ENCODE measurements at places on chromosomes 2 and 18.

- no peak for DNase-seq
These were observed 201.4 kb upstream of the LRP1B start for GRCh38 chr2:142332196-142332595.

DNA sequence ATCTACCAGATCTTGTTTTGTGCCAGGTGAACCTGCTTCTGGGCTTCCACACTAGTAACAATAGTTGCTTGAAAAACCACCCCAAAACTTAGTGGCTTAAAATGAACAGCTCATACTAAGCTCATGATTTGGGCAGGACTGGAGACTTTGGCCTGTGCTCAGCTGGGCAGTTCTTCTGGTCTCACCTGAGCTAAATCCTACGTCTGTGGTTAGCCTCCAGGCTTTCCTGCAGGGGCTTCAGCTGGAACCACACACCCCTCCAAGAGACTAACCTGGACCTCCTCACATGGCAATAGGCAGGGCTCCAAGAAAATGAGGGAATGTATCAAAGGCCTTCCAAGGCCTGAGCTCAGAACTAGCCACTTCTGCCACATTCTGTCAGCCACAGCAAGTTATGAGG is 144.1 kb downstream of the CD8B2 start:
- no peak for DNase-seq

DNA sequence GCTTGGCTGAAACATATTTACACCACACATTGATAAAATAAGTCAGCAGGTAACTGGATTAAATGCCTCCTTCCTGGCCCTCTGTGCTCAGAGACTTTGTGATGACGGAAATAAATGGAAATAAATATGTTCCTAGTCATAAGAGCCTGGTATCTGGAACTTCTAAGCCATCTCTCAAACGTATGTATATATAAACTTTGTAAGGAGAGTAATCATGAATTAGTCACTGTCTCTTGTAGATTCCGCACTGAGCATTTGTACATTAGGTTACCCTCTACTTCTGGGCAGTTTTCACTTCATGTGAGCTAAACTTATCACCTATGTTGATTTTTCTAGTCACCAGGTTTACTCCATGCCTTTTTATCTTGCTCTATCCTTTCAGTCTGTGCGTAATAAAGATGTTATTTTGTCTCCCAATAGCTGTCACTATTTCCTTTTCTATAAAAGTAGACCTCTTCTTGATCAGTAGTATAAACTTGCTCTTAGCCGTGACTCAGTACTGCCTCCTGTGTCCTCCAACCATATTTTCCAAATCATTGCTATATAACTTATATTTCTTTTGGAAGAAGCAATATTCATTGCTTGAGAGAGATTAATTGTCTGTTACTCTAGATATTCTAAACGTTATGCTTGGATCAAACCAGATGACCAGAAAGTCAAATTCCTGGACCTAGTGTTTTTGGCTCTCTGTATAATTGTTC is 53.2 kb downstream of the FEZ2 start:
- DNase-seq, result no peak

DNA sequence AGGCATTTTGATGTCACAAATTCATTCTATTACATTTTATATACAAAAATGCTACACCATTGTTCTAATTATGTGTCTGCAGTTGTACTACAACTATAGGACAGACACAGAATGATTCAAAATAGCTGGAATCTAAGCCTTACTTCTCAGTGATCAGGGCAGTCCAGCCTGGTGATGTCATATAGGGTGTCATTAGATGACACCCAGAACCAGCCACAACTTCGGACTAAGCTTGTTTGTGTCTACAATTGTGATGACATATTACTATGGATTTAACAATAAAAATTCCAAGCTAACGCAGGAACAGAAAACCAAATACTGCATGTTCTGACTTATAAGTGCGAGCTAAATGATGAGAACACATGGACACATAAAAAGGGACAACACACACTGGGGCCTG is 31.0 kb downstream of the M1AP start:
- no peak for DNase-seq

DNA sequence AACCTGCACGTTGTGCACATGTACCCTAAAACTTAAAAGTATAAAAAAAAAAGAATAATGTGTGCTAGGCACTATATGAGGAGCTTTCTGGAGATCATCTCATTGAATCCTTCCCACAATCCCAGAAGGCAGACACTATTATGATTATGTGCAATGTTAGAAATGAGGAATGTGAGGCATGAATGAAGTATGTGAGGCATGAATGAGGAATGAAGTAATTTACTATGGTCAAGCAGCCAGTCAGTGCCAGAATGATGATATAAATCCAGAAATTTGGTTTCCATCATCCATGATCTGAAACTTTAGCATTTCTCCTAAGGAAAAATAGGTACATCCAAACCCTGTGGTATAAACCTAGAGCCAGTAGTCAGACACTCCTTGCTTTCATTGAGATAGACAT is 42.0 kb downstream of the CCDC148 start:
- DNase-seq, result no peak

GRCh38 chr2:134271758-134272157 is 17.9 kb downstream of the MGAT5 start:
- no peak for DNase-seq

DNA sequence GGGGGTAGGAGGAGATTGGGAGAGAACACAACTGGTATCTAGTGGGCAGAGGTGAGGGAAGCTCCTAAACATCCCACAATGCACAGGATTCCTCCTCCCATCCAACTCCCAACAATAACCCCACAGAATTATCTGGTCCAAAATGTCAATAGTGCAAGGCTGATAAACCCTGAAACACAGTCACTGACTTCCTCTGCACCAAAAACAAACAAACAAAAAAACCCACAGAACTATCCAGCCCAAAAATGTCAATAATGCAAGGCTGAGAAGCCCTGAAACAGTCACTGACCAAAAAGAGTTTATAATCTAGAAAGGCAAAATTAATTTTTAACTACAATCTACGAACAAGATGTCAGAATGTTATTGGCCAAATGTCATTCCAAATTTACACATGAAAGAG is 9.8 kb downstream of the TMX3 start:
- no peak for DNase-seq

- no peak for DNase-seq
These were observed 76.2 kb downstream of the FAM168B start for GRCh38 chr2:131016826-131017741.

DNA sequence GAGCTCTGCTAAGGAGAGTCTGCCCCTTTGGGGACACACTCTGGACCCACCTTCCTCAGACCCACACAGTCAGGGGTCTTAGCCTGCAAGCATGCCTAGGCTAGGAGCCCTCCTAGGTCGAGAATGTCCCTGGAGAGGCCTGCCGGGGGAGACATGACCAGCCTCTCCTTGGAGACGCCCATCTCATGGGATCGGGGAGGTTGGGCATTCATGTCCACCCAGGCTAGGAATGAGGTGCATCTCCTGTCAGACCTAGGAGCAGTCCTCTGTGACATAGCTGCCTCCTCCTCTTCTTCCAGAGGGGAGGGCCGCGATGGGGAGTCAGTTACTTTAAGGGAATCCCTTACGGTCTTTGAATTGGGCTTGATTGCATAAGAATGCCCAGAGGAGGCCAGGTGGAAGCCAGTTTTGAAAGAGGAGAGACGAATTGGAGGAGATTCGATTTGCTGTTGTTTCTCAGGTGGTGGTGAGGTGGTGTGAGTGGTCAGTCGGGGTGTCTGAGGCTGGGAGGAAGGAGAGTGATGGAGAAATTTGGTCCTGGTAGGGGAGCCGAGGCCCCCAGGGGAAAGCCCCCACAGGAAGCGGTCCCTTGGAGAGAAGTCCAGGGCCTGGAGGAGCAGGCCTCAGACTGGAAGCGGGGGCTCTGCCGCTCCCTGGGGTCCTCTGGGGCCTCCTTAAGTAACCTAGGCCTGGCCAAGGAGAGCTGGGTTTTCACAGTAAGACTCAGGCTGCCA is 241.3 kb downstream of the DYSF start:
- no peak for DNase-seq

Measured in NB4 (cell line).